GM13977 (cell line): ENCODE measurements at places on chromosomes 1 and 21.

GRCh38 chr1:154627257-154628120 lies 19.5 kb upstream of the ADAR start:
- DNase-seq, result peak; percentile 82

- DNase-seq, result no peak
Measured at GRCh38 chr1:203104789-203105390, 19.1 kb upstream of the MYOG start.

DNA sequence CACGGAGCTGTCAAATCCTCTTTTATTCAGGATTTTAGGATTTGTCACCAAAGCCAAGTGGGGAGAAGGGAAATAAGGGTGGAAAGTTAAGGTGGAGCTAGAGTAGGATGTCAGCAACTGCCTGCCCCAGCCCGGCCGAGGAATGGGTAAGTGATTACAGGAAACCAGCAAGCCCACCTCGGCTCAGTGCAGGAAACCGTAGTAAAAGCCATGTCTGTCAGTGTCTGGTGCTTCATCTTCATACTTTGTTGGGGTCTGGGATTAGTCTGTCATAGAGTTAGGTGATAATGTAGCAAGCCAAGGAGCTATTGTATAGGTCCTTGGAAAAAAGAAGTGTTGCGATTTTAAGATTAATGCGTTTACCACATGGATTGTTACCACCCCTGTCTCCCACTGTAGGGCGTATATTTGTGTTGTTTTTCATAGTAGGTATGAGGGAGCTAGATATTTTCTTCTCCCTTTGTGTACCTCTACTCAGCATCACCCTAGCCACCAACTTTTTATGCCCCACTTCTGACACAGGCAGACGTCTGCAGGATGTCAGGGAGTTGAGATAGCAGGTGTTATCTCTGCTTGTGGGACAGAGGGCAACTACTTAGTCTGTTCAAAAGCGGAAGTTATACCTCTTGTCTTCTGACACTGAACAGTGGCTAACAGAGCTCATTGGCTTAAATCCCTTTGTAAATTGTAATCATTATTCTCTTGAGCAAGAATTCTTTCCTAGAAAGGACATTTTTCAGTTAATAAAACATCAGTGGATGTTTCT lies 253.7 kb downstream of the HHAT start:
- no peak for DNase-seq

GRCh38 chr1:185539277-185539943 lies 194.8 kb upstream of the HMCN1 start:
- DNase-seq, result no peak

GRCh38 chr1:197200272-197200899 lies 53.9 kb upstream of the ASPM start:
- DNase-seq, result no peak

GRCh38 chr1:222843469-222844410 lies 28.9 kb downstream of the DISP1 start:
- DNase-seq, result no peak

DNA sequence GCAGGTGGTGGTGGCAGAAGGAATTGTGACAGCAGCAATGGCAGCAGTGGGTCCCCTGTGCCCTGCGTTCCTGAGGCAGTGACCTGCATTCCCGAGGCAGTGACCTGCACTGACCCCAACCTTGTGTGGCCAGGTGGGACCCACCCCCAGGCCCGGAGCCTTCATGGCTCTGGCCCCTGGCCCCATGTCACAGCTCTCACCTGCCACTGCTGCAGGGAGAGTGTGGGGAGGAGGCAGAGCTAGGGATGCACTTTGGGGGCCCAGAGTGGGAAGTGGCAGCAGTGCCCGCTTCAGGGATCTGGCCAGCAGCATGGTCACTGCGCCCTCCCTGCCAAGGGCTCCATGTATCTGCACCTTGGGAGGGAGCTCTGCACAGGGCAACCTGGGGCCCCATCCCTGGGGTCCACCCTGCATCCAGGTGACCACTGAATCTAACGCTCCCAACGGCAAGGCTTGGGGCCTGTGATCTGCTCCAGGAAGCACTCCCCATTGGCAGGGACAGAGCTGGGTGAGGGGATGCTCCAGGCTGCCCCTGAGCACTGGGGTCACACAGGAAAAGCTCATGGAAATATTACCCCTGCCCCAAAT lies 618.6 kb downstream of the RWDD3 start:
- no peak for DNase-seq

DNA sequence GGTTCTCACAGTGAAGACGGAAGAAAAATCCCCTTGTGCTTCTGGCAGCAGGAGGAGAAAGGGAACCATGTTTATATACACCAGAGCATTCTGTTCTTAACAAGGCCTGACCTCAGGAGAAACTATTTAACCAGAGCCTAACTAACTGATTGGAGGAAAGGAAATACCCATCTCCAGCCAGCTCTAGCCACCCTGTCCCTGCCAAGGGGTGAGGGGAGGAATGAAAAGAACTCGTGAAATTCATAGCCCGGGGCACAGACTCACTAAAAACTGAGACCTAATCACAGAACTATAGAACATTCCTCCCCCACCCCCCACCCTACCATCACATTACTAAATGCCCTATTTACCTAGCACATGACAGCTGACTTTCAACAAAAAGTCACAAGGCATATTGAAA lies 65.0 kb downstream of the KCNH1 start:
- no peak for DNase-seq

- DNase-seq, result no peak
Measured at GRCh38 chr1:107228704-107229371, 88.0 kb downstream of the NTNG1 start.

- DNase-seq, result no peak
Measured at GRCh38 chr1:27416387-27417111, 24.1 kb downstream of the GPR3 start.

DNA sequence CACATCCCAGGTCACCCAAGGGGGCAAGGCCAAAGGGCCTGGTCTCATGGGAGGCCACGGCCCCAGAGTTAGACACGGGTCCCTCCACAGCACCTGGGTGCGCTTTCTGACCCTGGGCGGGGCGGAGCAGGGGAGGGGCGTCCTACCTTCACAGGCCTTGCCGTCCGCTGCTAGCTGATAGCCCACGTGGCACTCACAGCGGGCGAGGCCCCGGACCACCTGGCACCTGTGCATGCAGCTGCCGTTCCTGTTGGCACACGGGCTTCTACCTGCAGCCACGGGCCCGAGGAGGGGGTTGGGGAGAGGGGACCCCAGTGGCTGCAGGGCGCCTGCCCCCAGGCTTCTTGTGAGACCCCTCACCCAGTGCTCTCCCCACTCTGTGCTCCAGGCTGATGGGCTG lies 59.9 kb downstream of the ARHGEF16 start:
- DNase-seq, result no peak

GRCh38 chr1:53691326-53691725 lies 47.6 kb downstream of the GLIS1 start:
- DNase-seq, result no peak

- DNase-seq, result no peak
Measured at GRCh38 chr1:23611601-23612327, 52.5 kb upstream of the ID3 start.

GRCh38 chr1:202791077-202791747 lies 17.0 kb downstream of the KDM5B start:
- no peak for DNase-seq

- DNase-seq, result no peak
Measured at GRCh38 chr1:7690076-7690475, 81.0 kb upstream of the VAMP3 start.

DNA sequence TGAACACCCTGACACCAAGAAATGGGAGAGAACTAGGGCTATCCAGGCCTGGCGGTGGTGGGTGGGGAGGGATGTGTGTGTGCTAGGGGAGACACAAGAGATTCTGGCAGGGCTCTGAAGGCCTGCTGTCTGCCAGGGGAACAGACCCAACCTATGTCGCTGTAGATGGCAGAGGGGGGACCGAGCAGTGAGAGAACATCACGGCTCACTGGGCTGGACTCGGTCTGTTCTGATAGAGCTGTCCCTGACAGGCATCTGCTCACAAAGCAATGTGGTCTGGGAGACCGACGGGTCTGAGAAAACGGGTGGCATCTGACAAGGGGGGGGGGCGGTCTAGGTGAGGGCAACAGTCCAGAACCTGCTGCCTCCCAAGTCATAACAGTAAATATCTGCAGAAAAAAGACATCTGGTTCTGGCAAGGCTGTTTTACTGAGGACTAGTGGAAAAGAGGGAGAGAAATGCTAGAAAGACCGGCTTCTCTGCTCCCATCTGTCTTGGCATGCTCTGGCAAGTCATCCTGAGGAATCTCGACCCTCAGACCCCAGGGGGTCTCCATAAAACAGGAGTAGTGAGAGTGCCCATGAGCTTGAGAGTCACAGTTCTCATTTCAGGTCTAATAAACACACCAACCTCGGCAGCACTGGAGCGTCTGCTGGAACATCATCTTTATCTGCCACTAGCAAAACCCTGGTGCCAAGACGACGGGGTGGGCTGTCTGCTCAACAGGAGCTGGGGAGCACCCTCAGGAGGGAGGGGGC lies 36.5 kb downstream of the SLC66A1 start:
- DNase-seq, result no peak

DNA sequence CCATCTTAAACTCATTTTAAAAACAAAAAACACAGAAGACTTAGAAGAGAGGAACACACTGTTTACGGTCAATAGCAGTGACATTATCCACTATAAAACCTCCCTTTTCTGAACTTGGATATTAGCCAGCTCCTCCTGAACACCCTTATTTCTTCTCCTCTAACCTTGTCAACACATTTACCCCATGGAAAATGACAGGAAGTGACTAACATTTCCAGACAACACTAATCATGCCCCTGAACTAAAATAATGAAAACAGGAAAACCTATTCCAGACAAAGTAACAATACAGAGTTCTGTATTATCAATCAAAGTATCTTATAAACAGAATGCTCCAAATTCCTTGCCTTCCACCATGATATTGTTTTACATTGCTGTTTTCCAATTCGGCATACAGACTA lies 45.3 kb downstream of the PALMD start:
- DNase-seq, result no peak

- no peak for DNase-seq
Measured at GRCh38 chr1:160741092-160741501, 2.0 kb downstream of the SLAMF7 start.
